ENCODE measurements at places on chromosomes 1 and 21.

- no peak for DNase-seq
Observed at GRCh38 chr1:237712082-237712481, 178.6 kb downstream of the ZP4 start.

GRCh38 chr1:221739677-221740025, 2.2 kb downstream of the DUSP10 start:
- DNase-seq: no peak

DNA sequence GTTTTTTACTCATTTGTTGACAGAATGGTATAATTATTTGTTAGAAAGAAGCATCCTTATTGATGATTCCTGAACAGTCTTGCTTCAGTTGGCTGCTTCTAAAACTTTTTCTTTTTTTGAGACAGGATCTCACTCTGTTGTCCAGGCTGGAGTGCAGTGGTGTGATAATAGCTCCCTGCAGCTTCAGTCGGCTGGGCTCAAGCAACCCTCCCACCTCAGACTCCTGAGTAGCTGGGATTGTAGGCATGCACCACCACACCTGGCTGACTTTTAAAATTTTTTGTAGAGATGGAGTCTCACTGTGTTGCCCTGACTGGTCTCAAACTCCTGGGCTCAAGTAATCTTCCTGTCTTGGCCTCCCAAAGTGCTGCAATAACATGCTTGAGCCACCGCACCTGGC, 38.8 kb downstream of the MACF1 start:
- DNase-seq: no peak

DNA sequence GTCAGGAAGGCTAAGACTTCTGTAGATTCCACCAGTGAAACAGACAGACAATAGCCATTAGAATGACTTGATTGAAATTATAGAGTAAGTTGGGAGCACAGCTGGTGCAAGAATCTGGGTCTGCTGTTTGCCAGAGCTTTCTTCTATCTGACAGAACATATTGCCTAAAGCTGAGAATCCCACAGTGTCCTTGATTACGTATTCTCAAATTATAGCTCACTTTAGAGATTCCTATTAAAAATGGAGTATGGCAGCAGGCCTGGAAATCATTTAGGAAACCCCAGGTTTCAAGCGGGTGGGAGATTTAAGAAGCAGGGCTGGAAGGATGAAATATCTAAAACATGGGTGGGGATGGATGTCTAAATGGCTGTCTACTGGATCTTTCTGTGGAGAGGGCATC, 639.7 kb upstream of the CXADR start:
- no peak for DNase-seq

GRCh38 chr1:219563568-219563967, 49.3 kb downstream of the ZC3H11B start:
- DNase-seq: no peak

DNA sequence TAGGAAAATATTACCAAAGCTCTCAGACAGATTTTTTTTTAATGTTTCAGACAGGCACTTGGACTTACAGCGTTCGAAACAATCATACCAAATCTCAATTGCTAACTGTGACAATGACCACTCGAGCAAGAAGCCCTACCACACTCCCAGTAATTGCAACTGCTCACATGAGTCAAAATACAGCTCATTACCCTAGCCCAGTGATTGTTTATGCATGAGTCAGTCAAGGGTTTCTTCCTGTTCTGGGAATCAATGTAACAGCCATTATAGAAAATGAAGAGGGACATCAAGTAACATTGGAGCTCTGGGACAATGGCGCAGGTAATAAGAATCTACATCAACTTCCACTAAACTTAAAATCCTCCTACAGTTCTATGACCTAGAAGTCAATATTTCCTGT, 56.1 kb upstream of the SH3GLB1 start:
- DNase-seq: peak; percentile 68

DNA sequence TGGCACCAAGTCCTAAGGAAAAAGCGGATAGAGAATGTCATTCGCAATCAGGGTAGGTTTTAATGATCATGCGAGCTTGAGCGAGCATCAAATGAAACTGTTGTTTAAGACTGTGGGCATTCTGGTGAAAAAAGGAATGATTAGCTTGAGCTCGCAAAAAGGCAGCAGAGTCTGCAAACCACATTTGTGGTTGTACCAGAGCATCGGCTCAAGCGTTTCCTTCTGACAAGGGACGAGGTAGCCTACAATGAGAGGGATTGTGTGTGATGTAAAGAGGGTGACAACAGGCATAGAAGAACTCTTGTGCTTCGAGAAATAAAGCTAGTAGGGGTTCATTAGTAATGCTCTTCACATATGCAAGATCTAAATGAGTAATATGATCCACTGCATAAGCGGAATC, 11.1 kb upstream of the CD48 start:
- no peak for DNase-seq

- DNase-seq: no peak
Observed at GRCh38 chr1:220757441-220757840, 9.3 kb downstream of the MTARC2 start.

DNA sequence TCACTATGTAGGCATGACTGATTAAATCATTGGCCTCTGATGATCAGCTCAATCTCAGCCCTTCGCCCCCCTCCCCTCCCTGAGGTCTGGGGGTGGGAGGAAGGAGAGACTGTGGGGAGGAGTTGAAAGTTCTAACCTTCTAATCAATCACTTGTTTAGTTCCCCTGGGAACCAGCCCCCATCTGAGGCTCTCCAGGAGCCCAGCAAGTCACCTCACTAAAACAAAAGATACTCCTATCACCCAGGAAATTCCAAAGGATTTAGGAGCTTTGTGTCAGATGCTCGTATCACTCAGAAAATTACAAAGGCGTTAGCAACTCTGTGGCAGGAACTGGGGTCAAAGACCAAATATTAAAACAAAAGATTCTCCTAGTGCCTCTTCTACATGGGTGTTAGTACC, 21.6 kb downstream of the SYF2 start:
- peak; percentile 16 for DNase-seq

DNA sequence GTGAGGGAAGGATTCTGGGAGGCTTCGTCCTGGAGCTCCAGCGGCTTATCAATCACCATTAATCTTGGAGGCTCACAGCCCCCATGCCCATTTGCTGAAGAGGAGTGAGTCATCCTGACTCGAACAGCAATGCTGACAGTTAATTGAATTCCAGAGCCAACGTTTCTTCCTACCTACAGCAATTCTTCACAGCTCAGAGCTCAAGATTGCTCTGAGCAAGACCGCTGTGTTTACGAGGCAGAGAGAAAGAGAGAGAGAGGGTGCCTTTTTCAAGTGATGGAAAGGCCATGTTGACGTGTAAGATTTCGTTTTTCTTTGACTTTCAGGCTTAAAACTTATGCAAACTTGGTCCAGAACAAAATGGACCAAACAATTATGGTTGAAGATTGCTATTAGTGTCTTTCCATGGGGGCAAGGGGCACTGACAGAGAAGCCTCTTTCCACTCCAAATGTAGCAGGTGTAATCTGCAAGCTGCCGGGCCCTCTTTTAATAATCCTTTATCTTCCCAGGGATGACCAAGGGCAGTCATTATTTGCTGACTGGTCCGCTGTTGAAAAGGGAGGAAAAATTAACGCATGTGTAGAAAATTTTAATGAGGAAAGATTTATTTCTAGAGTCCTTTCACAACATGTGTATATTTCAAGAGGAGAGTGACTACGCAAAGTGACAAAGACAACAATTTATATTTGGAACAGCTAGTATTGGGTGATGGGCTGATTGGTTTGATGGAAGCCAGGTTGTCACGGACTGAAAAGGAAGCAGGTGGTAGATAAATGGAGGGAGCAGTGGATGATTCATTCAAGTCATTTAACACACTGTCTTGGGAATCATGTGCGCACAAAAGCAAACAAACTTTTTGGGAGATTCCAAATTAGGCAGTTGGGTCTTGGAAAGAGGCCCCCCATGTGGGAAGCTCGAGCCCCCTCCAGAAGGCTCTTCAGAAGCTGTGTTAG, 136.1 kb upstream of the IRF2BP2 start:
- peak; percentile 74 for DNase-seq

- no peak for DNase-seq
Observed at GRCh38 chr1:29395736-29396437, 159.6 kb downstream of the PTPRU start.

DNA sequence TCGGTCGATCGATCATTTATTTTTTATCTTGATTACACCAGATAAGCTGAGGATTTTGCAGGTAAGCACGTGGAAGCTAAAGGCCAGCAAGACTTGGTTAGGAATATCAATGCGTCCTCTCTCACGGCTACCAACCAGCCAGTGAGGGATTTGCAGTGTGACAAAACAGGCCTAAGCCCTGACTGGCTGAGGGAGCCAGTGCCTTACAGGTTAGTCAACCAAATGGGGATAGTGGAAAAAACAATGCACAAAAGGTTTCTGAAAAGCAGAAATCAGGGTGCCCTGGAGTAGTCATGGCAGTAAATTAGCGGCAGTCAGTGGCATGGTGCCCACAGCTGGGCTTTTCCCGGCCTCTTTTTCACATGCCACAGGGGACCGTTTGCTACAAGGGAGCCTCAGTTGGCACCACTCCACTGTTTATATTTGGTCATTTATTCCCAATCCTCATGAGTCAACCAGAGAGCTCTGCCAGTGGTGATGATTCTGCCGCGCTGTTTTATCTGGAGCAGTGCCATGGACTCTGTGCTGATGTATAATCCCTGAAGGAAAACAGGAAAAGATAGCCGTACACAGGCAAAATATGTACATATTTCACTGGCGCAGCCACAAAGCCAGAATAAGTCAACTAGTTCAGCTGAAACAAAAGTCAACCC, 167.6 kb downstream of the RHOU start:
- DNase-seq: peak; percentile 97

GRCh38 chr1:162185314-162186025, 116.0 kb downstream of the NOS1AP start:
- peak; percentile 73 for DNase-seq

DNA sequence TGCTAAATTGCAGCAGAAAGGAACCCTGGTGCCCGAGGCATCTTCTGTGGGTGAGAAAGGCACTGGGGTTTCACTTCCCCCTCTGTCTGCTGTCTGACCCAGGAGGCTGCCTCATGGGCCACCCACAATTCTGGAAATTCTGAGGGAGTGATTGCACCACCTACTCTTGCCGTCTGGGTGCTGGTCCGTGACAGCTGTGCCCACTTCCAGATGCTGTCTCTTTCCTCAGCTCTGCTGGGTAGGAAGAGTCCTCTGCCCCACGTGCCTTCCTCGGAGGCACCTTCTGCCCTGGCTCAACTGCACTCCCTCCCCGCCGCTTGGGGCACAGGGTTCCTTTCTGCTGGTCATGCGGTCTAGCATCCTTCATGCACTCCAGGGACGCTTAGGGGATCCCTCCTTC, 96.3 kb downstream of the ARHGEF10L start:
- no peak for DNase-seq

DNA sequence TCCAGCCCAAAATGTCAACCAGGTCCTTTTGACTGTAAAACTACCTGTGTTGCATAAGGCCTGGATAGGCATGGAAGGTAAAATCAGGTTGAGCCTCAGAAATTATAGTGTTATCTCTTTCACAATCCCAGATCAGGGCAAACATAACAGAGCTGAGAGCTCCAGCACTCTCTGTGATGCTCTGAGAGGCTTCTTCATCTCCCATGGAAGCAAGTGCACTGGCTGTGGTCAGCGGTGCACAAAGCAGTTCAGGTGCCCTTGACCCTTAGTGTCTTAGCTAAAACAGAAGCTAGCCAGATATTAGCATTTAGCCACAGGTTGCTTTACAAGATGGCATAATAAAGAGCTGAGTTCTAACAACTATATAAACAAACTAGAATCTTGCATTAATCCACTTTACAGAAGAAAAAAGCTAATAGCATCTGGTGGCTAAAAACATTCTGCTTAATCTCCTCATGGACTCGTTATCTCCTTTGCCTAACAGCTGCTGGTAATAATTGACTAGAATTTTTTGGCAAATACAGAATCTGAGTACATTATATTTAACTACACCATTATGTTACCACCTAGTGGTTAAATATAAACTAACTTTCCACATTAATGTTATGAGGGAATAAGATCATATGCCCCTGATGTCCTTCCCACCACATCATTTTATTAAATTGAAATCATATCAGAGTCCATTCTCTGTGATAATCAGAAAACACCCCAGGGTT, 25.6 kb upstream of the POGK start:
- DNase-seq: no peak

DNA sequence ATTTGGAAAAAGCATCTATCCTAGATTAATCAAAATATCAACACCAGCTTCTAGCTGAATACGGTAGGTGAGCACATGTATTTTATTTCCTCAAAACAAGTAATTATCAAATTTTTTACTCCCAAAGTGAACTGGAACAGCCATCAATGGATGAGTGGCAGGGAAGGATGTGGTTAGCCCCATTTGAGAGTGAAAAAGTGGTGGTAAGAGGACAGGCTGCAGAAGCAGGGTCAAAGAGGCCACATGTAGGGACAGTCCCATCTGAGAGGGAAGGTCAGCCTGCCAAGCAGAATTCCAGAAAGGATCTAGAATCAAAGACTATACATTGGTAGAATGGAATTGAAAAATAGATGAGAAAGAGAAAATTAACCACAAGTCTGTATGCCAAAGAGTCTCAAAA, 163.8 kb downstream of the SMYD3 start:
- no peak for DNase-seq

DNA sequence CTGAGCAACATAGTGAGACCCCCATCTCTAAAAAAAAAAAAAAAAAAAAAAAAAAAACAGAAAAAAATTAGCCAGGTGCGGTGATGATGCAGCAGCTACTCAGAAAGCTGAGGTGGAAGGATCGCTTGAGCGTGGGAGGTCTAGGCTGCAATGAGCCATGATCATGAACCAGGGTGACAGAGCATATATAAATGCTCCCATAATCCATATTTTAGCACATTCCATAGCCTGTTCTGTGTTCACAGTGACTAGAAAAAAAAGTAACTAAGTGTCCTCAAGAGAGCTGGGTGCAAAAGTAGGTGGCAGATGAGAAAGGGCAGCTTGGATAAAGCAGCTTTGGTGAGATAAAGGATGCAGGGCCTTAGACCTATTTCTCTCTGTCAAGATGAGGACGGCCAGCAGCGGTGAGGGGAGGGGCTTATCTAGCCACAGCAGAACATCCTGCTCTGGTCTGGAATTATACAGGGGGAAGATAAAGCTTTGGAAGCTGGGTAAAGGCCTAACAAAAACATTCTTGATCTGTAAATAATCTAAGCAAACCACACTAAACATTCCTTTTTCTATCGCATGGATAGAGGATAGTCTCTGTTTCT, 205.3 kb downstream of the DAB1 start:
- DNase-seq: no peak

DNA sequence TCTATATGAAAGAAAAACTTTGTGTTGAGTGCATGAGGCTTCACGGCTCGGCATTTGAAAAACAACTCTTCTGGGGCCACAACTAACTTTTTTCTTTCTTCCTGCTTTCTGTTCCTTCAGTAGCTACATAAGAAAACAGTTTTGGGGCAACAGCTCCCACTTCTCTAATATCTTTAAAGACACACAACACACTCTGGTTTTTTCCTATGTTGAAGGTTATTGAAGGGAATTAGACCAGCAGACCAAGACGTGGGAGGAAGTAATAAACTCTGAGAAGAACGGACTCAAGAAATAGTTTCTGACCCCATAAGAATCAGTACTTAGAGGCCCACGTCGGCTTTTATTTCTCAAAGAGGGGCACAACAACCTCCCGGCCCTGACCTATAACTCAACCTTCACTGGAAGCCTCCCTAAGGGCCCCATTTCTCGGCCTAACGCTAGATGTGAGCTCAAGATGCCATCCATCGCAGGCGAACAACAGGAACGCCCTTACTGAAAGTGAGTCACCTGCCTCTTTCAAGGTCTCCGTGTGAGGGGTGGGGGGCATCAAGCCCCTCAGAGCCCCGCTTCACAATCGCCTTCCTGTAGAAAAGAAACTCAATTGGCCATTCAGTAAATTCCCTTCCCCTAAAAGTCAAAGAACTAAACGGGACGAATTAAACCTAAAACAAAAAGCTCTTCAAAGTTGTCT, 844 bp downstream of the ZMYM6 start:
- peak; percentile 63 for DNase-seq

- DNase-seq: peak; percentile 37
Observed at GRCh38 chr1:177355575-177355974, 184.8 kb downstream of the BRINP2 start.

Measured in iris pigment epithelial cell (primary cell).